Activated T-cell treated with anti-CD3 and anti-CD28 coated beads for 48 hours (primary cell): ENCODE measurements at places on chromosomes 7 and 10.

DNA sequence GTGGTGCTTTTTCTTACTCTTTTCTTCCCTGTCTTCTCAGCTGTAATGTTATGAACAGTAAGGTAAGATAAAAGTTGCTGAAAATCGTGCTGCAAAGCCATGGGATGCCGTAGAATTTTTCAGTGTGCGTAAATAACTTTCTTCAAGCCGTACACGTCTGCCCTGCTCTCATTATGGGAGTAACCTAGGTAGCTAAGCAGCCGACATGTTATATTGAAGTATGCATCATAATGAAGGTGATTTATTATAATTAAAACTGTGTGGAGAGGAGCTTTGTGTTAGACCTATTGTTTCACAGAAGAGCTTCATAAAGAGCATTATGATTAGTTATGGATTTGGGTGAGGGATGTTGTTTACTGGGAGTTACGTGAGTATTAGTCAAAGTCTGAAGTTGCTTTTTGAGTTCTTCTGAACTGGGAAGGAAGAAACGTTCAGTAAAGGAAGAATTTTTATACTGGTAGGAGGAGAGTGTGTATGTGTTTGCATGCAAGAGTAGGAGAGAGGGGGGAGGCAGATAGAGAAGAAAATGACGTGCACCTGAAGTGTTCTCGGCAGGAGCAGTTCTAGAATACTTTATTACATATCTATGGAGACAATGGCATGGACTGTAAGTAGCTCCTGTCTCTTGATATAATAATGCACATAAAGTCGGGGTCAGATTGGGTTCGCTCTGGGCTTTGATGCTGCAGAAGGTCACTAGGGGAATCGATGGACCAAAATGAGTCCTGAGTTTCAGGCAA is 56.3 kb downstream of the POU6F2 start:
- DNase-seq: no peak

GRCh38 chr7:136228171-136228570 is 251.0 kb upstream of the MTPN start:
- DNase-seq: no peak

- no peak for DNase-seq
Measured at GRCh38 chr10:86592413-86592812, 61.9 kb upstream of the OPN4 start.

DNA sequence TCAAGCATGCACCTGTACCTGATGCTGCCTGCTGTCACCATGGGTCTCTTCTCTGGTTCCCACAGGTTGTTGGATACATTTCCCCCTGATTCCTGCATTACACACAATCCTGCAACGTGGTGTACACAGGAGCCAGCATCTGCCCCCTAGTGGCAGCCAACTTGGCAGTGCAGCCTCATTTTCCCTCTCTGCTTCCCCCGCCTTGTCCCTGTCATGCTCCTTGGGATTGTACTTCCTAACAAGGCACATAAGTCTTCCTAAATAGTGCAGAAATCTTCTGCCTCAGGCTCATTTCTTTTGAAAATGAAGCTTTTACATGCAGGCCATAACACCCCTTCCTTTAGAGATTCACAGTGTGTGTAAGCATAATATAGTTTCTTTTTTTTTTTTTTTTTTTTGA is 387.5 kb downstream of the CCSER2 start:
- DNase-seq: peak; percentile 1

- DNase-seq: peak; percentile 38
Measured at GRCh38 chr10:11684717-11685645, 57.2 kb upstream of the ECHDC3 start.

GRCh38 chr7:107494884-107495283 is 25.0 kb downstream of the GPR22 start:
- no peak for DNase-seq

DNA sequence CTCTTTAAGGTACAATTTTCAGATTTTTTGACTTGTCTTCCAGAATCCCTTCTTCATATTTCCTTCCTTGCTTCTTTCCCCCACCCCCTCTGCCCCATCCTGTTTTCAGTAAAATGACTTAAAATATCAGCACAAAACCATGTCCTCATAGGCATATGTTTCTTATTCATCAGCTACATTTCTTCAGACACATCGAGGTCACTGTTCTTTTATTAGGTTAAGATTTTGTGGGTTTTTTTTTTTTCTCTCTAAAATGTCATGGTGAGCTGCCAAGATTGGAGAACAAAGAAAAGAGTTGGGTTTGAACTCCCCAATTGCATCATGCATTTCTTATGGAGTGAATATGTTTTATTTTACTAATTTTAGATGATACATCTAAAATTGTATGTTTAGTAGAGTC is 35.8 kb downstream of the LAMB4 start:
- no peak for DNase-seq

DNA sequence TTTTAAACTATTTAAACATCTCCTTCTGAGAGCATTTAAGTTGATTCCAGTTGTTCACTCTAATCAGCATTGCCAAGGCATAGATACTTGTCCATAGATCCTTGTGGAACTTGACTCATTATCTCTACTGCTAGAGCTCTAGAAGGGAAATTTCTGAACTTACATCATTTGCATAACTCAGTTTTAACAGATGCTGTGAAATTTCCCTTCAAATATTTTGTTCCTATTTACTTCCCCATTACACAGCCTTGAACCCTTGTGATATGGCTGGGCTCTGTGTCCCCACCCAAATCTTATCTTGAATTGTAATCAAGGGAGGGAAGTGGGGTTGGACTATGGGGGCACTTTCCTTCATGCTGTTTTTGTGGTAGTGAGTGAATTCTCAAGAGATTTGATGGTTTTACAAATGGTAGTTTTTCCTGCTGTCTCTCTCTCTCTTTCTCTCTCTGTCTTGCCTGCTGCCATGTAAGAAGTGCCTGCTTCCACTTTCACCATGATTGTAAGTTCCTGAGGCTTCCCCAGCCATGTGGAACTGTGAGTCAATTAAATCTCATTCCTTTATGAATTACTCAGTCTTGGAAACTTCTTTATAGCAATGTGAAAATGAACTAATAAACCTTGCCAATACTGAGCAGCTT is 25.4 kb downstream of the INSIG1 start:
- no peak for DNase-seq

GRCh38 chr10:60614363-60614762 is 163.9 kb upstream of the CDK1 start:
- no peak for DNase-seq

- DNase-seq: no peak
Measured at GRCh38 chr10:125076891-125077541, 83.3 kb downstream of the CTBP2 start.

GRCh38 chr10:84015877-84016595 is 123.3 kb upstream of the GHITM start:
- no peak for DNase-seq

DNA sequence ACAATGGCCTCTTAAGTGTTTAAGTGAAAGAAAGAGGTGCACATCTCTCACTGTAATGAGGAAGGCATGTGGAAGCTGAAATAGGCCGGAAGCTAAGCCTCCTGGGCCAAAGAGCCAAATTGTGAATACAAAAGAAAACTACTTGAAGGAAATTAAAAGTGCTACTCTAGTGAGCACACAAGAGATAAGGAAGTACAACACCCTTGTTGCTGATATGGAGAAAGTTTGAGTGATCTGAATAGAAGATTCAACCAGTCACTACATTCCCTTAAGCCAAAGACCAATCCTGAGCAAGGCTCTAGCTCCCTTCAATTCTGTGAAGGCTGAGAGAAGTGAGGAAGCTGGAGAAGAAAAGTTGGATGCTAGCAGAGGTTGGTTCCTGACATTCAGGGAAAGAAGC is 8.2 kb downstream of the DKK1 start:
- DNase-seq: no peak

GRCh38 chr7:26477381-26477990 is 185.8 kb downstream of the SNX10 start:
- DNase-seq: no peak

DNA sequence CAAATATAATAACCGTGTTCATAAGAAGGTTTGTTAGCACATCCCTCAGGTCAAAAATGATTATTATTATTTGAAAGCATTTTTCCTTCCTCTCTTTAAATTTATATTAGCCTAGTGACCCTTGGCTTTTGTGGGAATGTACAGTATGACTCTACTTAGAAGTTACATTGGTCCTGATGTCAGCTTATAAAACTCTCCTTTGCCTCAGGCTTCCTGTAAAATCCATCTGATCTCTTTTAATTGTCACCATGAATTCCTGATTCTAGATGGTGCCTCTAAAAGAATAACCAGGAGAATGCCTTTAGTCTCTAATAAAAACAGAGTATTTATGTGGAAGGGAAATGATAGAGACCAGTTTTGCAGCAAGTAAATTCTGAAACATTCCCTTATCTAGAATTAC is 1134.4 kb downstream of the XPNPEP1 start:
- no peak for DNase-seq

- no peak for DNase-seq
Measured at GRCh38 chr7:79523436-79523835, 70.0 kb upstream of the MAGI2 start.

GRCh38 chr10:123614888-123615287 is 51.3 kb upstream of the GPR26 start:
- peak; percentile 16 for DNase-seq

DNA sequence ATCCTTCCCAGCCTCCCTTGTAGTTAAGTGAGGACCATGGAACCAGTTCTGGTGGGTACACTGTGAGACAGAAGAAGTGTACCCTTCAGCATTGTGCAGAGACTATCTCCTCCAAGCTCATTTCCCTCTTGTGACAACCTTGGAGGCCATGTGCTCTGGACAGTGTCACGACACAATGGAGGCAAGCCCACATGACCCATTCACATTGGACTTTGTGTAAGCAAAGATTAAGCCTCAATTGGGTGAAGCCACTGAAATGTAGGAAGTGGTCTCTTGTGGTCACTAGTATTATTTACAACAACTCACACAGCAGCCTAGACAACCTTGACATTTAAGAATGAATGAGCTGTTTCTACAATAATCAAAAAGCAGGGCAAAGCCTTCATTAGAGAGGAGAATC is 124.2 kb downstream of the INHBA start:
- DNase-seq: no peak

- no peak for DNase-seq
Measured at GRCh38 chr10:4024027-4024426, 239.0 kb upstream of the KLF6 start.

DNA sequence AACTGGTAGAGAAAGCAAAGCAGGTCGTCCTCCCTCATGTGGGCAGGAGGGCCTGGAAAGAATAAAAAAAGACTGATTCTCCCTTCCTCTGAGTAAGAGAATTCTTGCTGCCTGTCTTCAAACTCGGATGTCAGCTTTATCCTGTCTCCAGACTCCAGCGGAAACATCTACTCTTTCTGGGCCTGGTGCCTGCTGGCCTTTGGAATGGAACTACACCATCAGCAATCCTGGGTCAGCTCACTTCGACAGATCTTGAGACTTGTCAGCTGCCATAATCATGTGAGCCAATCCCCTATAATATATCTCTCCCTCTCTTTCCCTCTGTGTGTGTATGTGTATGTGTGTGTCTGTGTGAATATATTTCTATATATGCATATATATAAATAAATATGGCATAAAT is 411.0 kb upstream of the DPP6 start:
- no peak for DNase-seq

GRCh38 chr7:111094419-111094818 is 3.5 kb downstream of the LRRN3 start:
- DNase-seq: no peak

DNA sequence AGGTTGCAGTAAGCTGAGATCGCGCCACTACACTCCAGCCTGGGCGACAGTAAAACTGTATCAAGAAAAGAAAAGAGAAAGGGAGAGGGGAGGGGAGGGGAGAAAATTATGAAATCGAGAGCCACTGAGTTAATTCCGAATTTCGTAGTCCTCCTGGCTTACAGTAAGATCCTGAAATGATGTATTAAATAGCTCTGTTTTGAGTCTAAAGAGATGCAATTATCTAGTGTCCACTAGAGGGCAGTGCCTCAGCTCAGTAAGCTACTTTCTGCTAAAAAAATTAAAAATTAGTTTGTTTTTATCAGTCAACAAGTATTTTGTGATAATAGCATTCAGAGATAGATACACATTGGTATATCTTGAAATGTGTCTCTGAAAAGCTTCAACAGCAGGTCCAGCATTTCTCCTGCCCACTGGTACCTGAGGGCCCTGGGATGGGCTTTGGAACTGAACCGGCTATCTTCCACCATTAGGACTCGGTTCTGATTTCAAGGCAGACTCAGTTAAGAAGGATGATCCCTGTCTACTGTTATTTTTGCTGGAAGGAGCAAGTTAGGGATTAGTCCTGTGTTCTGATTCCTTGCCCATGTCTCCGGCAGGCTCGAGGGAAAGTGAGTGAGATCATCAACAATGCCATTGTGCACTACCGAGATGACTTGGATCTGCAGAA is 19.5 kb downstream of the TSPAN33 start:
- no peak for DNase-seq

DNA sequence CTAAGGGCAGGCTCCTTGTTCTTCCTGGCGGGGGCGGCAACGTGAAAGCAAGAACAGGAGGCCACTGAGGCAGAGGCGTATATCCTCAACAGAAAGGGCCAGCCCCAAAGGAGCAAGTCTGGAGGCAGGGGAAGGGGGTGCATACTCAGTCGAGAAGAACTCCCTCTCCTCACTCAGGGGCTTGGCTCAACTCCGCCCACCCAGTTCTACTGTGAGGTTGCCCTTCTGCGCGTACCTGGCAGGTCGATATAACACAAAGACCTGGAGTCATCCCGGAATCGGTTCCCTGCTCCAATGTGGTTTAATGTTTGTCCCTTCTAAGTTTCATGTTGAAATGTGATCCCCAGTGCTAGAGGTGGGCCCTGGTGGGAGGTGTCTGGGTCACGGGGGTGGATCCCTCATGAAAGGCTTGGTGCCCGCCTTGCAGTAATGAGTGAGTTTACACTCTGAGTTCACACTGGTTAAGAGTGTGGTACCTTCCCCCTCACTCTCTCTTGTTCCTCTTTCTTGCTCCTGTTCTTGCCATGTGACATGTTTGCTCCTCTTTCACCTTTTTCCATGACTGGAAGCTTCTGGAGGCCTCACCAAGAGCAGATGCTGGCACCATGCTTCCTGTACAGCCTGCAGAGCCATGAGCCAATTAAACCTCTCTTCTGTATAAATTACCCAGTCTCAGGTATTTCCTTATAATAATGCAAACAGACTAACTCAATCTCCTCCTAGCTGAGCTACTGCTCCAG is 32.6 kb downstream of the GSDME start:
- DNase-seq: no peak

DNA sequence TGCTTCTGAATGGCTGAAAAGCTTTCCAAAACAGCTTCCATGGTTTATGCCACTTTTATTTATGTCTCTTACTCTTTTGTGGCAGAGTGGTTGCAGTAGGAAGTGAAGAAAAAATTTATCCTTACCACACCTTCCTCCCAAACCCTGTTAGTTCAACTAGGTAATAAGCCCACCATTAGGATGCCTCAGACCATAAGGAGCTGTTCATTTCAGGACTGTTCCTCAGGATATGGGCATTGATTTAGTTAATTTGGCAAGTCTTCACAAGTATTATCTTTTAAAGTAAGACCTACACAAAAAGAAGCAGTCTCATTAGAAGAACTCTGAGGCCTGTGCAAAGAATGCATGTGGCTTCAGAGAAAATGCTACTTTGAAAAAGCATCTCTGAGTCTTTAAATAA is 82.9 kb upstream of the PDLIM1 start:
- DNase-seq: no peak

- no peak for DNase-seq
Measured at GRCh38 chr10:115432188-115432819, 339.1 kb downstream of the ATRNL1 start.

- no peak for DNase-seq
Measured at GRCh38 chr7:7595451-7595850, 28.8 kb downstream of the MIOS start.

- no peak for DNase-seq
Measured at GRCh38 chr10:131647789-131648188, 253.0 kb upstream of the PPP2R2D start.

- DNase-seq: no peak
Measured at GRCh38 chr10:99695761-99696160, 36.2 kb downstream of the COX15 start.
